ENCODE measurements at places on chromosomes 2 and 18.
A peak's percentile ranks its signal among the peaks of the same experiment; 100 is the strongest.

DNA sequence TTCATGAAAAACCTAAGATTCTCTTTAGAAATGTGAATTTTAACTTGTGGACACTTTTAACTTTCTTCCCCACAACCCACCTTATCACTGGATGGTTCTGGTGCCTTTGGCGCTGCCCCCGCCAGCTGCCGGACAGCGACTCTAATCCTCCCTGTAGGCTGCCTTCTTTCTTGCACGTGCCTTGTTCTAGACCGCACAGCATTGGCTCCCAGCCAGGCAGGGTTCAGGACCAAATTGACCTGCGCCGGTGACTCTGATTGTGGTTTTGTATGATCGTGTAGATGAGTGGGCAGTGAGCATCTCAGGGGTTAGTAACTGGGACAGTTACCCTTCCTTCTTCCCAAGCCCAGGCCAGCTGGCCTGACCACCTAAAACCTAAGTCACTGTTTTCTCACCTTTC, 106.8 kb downstream of the ASAP2 start:
- DNase-seq: no peak

DNA sequence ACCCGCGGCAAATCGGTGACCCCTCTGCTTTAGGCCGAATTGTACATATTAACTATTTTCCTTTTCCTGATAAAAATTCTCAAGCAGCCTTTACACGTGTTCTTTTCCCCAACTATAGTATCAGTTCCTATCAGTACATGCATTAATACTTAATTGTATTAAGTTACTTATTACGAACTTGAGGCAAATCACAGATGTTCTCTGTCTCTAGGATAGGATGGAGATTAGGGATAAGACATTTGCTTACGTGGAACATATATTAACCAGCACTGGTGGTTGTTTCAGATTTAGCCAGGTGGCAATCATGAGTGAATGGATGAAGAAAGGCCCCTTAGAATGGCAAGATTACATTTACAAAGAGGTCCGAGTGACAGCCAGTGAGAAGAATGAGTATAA, 675 bp downstream of the GEMIN6 start:
- DNase-seq: no peak

GRCh38 chr2:175167076-175167791, 769 bp downstream of the ATF2 start:
- peak; percentile 42 for DNase-seq

DNA sequence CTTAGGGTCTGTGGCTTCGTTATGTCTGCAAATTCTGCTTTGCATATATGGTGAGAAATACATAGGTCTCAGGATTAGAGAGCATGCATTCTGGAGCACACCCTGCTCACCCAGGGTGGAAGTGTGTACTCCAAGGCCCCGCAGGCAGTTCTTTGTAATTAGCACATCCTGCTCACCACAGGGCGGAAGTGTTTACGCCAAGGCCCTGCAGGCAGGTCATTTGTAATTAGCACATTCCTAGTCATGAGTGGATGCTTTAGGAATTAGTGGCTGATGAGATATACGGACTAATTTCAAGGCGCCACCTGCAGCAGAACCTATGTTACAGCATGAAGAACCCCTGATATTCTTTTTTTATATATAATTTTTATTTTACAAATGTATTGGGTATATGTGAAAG, 4.2 kb downstream of the ALLC start:
- DNase-seq: peak; percentile 93

GRCh38 chr2:180742801-180743200, 237.6 kb upstream of the UBE2E3 start:
- DNase-seq: peak; percentile 42

GRCh38 chr2:84889332-84889731, 8.4 kb upstream of the TRABD2A start:
- DNase-seq: no peak

DNA sequence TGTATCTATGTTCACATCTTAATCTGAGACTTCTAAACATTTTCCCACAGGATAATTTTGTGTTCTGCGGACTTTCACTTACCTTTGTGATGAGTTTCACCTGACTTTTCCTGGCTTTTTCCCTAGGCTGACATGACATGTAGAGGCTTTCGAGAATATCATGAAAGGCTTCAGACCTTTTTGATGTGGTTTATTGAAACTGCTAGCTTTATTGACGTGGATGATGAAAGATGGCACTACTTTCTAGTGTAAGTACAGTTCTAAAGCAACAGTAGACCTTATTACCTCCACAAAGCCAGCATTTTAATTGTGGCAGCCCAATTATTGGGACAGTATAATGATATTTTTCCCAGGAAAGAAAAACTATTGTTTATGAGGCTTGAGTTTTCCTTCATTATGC, 34.1 kb upstream of the METAP1D start:
- DNase-seq: peak; percentile 87

GRCh38 chr2:96663829-96664228, 21.3 kb downstream of the FER1L5 start:
- DNase-seq: no peak

DNA sequence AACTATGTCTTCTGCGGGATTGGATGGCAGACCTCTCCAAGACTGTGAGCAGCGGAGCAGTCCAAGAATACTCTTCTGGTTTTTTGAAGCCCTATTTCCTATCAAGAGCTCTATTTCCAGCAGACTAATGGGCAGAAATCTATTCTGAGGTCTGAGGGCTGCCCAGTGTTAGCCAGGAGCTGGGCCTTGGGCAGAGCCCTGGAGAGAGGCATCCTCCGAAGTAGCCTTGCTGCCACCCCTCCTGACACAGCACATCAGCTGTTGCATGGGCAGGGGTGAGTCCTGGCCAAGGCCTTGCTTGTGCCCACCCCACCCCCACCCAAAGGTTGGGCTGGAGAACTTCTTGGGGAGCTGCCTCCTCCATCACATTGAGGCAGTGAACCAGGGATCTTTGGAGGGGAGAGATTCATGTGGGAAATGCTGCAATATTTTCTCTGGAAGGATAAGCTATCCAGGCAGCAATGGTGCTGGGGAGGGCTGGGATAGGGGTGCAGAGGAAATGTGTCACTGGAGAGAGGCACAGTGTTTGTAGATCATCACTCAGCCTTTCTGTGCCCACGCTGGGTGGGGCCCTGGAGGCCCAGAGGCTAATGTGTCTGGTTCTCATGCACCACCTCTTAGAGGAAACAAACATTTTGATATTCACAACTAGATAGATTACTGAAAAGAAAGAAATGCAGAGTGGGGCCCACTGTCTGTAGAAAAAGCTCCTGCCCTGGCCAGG, 104.7 kb downstream of the VSNL1 start:
- peak; percentile 14 for DNase-seq

- DNase-seq: no peak
Observed at GRCh38 chr2:3279236-3279960, 98.2 kb downstream of the EIPR1 start.

- DNase-seq: no peak
Observed at GRCh38 chr18:75475228-75475627, 47.7 kb upstream of the SMIM21 start.

GRCh38 chr2:42970151-42970550, 177.8 kb upstream of the HAAO start:
- no peak for DNase-seq

GRCh38 chr2:45337481-45337880, 273.6 kb downstream of the SRBD1 start:
- DNase-seq: no peak

- DNase-seq: no peak
Observed at GRCh38 chr18:75132098-75132870, 76.7 kb downstream of the PTGR3 start.

DNA sequence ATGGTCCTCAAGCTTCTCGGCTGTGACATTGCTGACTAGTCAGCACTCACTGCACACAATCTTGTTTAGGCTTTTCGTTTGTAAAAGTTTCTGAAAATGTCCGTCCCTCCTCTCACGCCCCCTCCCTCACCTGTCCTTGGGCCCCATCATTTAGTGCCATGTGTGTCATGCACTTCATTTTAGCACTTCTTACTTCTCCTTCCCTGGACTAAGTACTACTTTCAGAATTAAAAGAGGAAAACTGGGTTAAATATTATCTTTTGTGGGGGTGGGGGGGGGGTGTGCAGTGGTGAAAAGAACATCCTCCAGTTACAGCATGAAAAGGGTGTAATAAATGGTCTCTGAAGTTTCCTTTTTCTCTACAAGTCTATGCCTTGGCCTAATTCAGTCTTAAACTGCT, 182.0 kb upstream of the SP5 start:
- DNase-seq: no peak
